Tongue (tissue), 3 donors: ENCODE measurements at places on chromosomes 5 and 9.

- peak; percentile 91 for DNase-seq
These were observed 28.6 kb downstream of the MARCHF3 start for GRCh38 chr5:127001621-127002296.

DNA sequence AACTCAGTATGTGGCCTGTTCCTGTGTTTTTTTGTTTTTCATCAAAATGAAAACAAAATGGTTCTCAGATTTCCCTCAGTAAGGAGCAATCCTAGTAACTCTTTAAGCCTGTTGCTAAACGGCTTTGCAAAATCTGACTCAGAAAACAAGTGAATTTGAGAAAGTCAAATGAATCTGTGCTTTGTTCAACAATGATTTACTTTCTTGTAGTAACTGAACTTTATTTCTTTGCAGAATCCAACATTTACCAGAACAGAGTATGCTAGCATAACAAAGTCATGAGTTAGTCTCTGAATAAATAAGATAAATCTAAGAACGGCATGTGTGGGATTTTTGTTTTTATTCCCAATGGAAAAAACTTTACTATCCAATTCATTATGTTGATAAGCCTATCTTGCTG is 93.8 kb downstream of the OXCT1 start:
- no peak for DNase-seq

GRCh38 chr9:101791938-101792337 is 53.5 kb upstream of the GRIN3A start:
- peak; percentile 75 for DNase-seq

DNA sequence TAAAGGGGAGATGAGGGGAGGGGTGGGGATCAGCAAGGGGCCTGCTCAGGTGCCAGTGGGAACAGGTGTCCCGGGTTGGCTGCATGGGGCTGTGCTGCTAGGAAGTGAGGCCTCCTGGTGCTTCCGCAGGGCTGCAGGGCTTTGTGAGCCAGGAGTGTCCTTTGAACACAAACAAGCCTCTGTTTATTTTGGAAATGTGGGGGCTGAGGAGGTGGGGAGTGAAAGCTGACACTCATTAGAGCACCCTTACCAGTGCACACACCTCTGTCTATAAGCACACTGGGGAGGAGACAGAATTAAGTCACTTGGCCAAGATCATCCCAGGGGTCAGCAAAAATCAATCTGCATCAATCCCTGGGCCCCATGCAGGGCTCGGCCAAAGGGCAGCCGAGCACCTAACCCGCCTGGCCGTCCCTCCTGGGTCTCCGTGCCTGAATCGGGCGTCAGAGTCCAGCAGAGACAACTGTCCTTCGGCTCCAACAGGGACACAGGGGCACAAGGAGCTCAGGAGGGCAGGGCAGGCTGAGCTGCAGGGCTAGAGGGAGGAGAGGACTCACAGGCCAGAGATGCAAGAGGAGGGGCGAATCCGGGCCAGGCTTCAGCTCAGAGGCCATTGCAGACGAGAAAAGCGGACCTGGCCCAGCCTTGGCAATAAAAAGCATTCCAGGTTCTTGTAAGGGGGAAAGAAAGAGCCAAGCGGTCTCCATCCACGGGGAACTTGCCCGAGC is 99.8 kb downstream of the VAV2 start:
- no peak for DNase-seq
